ENCODE measurements at places on chromosomes 5 and 9.

GRCh38 chr5:154372661-154373060 lies 73.1 kb upstream of the SAP30L start:
- DNase-seq, result no peak

DNA sequence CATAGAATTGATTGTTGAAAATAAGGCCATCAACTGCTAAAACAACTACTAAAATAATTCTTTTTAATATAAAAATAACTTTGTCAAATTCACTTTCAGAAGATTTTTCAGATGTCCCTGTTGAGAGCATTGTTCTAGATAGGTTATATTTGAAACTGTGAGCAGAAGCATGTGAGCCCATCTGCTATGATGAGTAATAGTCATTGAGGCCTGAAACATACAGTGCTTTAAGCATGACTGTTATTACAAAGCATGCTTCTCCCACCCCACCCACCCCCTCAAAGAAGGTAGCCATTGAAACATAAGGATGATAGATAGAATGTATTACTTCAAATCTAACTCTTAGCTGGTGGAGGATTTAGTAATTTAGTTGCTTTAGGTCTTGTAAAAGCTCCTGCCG lies 86.0 kb downstream of the UHRF2 start:
- DNase-seq, result no peak

GRCh38 chr5:74672215-74672877 lies 12.7 kb upstream of the HEXB start:
- no peak for DNase-seq

GRCh38 chr5:179435731-179436315 lies 90.6 kb upstream of the ADAMTS2 start:
- no peak for DNase-seq

DNA sequence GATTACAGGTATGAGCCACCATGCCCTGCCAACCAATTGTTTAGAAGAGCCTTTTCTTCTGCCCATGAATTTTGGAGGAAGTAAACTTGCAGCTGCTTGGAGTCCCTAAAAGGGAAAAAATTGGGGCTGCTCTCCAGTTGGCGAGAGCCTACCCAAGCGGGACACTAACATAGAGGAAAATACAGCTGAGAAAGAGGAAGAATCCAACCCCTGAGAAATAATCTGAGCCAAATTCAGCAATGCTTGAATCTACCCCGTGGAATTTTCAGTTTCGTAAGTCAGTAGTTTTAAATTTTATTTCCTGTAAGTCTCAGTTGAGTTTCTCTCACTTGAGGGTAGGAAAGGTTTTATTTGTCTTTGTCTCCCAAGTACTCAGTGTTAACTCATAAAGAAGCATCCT lies 30.4 kb upstream of the UBTD2 start:
- DNase-seq, result no peak

GRCh38 chr5:40601198-40601868 lies 78.4 kb upstream of the PTGER4 start:
- no peak for DNase-seq

All from stimulated activated CD4-positive, alpha-beta T cell treated with anti-CD3 and anti-CD28 coated beads, TNF-alpha, amount 100 ng/mL, for 1 hour (primary cell).